ENCODE measurements at places on chromosomes 1 and 21.

DNA sequence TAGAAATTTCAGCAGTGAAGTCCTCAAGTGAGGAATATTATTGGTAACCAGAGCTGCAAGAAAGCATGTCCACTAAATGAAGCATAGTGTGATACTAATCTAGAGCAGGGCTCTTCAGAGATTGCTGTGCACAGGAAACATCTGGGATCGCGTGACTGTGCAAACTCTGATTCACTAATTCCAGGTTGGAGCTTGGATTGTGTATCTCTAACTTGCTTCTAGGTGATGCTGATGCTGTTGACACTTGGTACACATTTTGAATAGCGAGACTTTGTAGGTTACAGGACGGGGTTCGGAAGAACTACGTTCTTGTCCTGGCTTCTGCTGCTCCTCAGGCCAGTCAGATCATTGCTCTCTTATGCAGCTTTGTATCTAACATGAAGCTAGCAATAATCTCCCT lies 66.5 kb downstream of the PRRX1 start:
- no peak for DNase-seq

GRCh38 chr1:165738794-165739193 lies 29.9 kb downstream of the TMCO1 start:
- no peak for DNase-seq

DNA sequence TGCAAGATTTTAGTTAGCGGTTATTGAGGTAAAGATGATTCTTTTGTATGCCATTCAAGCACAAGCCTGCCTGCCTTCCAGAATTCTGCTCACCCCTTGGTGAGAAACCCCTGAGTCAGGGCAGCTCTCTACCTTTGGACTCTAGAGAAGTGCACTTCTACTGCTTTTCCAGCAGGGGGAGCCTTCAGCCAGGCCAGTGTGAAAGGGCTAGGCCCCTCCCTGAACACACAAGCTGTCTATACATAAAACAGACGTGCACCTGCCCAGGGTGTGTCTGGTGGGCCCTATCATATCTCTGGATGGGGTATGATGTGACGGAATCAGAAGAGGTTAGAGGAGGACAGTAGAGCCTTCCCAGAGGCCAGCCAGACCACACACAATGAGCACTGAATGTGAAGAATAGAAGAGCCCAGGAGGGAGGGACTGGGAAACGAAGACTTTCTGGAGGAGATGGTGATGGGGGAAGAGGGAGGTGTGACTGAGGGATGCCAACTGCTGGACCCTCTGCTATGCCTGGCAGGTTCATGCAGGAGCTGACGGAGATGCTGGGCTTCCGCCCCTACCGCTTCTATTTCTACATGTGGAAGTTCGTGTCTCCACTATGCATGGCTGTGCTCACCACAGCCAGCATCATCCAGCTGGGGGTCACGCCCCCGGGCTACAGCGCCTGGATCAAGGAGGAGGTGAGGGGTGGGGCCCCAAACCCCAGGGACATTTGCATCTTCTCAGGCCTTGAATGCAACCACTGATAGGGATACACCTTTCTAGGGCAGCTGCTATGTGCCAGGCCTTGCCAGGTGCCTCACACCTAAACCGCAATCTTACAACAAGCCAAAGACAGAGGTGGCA lies 13.0 kb upstream of the KCNC4 start:
- DNase-seq, result peak; percentile 80

DNA sequence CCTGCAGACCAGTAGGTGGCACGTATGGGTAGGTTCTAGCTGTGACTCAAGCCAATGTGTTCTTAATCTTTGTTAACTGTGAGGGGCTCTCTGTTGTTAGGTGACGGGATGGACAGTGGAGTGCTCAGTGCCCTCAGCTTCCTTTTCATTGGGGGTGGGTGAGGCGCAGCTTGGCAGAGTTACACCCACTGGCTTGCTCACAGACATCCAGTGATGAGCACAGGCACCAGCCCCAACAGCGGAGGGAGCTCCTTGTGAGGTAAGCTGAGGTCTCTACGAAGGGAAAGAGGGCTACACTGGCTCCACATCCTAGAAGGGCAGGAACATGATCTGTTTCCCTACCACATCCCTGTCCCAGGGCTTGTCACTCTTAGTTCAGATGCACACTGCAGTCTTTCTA lies 871.3 kb downstream of the LRRIQ3 start:
- no peak for DNase-seq

- no peak for DNase-seq
These were observed at the start of the genes PLA2G2C and UBXN10 for GRCh38 chr1:20185834-20186782. Gene PLA2G2C (minus strand): TSS chr1:20186518. CDS start chr1:20177363, 9,155 bp downstream. Gene UBXN10 (plus strand): TSS chr1:20186096. CDS start chr1:20190562, 4,466 bp downstream.

GRCh38 chr21:32534113-32534512 lies 51.2 kb downstream of the TCP10L start:
- DNase-seq, result no peak

DNA sequence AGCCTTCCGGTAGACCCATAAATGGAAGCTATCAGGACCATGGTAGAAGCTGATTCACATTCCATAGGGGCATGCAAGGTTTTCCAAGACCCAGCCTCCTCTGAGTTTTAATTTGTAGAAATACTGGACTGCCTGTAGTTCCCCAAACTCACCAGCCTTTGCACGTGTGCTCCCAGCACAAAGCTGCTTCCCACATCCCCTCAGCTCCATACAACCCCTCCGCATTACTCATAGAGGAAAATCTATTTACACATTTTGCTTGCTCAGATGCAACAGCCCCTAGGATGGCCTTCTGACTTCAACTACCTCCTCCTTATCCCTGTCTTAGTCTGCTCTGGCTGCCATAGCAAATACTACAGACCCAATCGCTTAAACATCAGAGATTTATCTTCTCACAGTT lies 336.2 kb downstream of the SETD4 start:
- DNase-seq, result no peak

DNA sequence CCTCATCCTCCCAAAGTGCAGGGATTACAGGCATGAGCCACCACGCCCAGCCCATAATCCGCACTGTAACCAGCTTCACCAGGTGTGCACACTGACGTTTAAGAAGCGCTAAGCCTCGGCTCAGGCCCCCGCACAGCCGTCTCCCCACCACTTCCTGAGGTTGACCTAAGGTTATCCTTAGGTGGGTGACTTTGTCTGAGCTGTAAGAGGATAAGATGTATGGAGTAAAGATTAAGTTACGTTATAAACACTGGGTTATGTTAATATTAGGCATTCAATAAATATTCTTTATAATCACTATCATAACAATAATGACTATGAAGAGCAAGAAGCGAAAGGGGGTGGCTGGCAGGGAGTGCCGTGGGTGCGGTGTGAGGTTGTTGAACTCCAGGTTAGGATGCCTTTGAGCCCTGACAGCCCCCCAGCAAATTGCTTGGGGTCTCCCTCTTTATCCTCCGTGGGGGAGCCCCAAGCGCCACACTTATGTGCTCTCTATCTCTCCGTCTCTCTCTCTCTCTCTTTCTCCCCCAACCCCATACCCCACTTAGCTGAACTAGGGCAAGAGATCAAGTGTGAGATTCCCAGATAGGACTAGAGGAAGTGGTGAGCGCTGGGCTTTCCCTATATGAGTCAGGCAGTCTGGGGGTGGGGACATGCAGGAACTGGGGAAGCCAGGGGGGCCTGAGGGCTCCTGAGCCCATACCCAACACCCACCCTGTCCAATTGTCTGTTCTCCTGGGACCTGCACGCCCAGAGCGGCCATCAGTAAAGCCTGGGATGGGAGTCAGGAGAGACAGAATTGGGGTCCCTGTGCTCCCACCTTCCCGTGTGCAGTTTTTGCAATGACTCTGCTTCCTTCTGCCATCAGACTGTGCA lies 7.6 kb downstream of the EFHD2 start:
- DNase-seq, result peak; percentile 80

GRCh38 chr1:35637401-35637809 lies 3.9 kb downstream of the PSMB2 start:
- DNase-seq, result peak; percentile 41

DNA sequence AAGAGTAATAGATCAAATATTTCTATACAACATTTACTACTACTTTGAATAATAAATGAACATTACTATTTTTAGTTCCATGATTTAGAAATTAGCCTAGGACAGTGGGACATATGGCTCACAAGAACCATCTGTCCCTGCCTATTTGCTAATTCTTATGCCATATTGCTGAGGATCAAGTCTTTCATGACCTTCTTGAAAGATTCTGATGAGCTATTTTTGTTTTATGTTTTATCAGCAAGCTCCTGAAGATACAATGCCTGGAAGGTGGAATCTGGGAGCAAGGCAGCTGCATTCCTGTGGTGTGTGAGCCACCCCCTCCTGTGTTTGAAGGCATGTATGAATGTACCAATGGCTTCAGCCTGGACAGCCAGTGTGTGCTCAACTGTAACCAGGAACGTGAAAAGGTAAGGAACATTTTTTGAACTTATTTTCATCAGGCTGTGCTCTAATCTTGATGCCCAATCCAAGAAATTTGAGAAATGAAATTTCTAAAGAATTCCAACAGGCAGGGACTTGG lies 326.7 kb downstream of the PAPPA2 start:
- no peak for DNase-seq

- no peak for DNase-seq
These were observed 119.1 kb upstream of the FGGY start for GRCh38 chr1:59177756-59178155.

Data from RWPE1 (cell line).